Lung microvascular endothelial cell (primary cell): ENCODE measurements at places on chromosomes 13 and 19. TPM values are rescaled to one million over a fixed set of nuclear protein-coding genes. Genes with fewer than 3 reads are reported as not detected.
A peak's percentile ranks its signal among the peaks of the same experiment; 100 is the strongest.

Gene ZNF66
- 2.8 and 3.2 TPM in 2 replicates for total RNA-seq

DNA sequence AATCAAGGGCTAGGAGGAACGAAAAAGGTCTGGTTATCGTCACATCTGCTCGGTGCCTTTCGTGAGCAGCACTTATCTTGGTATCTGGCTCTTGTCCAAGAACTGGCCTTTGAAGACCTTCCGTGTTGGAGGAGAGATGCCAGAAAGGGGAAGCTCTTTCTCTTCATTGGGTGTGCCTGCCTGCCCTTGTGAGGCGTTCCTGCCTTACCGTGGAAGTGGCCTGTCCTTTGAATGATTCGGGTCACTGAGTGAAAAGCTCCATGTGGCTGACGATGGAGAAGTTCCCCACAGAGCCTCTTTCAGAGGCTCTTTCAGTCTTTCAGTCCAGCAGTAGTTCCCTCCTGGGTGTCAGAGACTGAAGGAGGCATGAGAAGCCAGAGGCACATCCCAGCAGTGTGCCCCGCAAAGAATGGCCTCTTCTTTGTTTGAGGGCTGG, 121.5 kb upstream of the SLC10A2 start:
- no peak for DNase-seq

- no peak for DNase-seq
Measured at GRCh38 chr13:37510441-37510840, 88.1 kb downstream of the POSTN start.

GRCh38 chr19:45469945-45470761, 2.4 kb downstream of the FOSB start:
- DNase-seq, result no peak

DNA sequence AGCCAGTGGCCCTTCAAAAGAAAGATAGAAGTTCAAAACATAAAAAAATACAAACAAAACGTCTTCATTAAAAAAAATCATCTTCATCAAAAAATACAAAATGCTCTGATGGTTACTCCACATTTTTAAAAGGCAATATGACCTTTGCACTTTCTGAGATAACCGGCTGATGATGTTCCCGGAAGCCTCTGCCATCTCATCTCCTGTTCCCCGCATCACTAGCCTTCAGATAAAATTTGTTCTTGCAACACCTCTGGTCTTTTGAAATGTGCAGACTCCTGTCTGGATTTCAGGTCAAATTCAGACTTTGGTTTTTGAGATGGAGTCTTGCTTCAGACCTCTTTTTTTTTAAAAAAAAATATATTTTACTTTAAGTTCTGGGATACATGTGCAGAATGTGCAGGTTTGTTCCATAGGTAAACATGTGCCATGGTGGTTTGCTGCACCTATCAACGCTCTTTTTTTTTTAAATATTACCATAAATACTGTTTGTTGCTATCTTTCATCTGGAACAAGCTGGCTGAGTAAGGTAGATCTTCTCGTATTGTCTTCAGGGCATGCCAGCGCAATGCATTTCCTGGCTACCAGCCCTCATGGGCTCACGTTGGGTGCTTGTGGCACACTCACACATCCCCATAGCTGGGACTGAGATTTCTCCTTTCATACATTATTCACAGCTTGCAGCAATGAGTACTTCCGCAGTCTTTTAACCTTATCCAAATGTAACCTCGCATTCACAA, 418.9 kb upstream of the ARGLU1 start:
- no peak for DNase-seq

Gene BEST2
- total RNA-seq, result not detected in 2 replicates

Gene HPN
- under 0.01 TPM in 2 replicates for total RNA-seq

DNA sequence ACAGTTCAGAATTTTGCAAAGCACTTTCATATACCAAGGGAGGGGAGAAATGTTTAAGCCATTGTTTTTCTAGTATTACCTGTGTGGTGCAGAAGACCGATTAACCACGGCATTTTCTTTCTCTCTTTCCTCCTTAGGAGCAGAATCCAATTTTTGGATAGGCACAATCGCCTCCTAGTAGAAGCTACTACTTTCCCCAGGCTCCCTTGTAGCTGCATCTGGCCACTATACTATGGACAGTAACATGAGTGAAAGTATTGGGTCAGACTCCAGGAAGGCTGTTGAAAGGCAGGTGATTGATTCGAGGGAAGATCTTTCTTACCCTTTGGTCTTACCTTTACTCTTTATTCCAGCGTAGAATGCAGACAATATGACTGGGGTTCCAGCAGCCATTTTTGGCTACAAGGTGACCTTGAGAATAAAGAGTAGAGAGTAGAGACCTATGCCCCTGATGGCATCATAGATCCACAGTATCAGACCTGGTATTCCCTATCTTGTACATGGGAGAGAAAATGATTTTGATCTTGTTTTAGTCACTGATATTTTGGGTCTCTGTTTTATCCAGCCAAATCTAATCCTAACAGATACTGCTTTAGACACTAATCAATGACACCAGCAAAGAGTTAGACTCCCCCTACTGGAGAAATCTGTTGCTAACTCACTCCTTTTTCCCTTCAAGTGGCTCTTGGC, 77.0 kb downstream of the LRRC63 start:
- peak; percentile 53 for DNase-seq

DNA sequence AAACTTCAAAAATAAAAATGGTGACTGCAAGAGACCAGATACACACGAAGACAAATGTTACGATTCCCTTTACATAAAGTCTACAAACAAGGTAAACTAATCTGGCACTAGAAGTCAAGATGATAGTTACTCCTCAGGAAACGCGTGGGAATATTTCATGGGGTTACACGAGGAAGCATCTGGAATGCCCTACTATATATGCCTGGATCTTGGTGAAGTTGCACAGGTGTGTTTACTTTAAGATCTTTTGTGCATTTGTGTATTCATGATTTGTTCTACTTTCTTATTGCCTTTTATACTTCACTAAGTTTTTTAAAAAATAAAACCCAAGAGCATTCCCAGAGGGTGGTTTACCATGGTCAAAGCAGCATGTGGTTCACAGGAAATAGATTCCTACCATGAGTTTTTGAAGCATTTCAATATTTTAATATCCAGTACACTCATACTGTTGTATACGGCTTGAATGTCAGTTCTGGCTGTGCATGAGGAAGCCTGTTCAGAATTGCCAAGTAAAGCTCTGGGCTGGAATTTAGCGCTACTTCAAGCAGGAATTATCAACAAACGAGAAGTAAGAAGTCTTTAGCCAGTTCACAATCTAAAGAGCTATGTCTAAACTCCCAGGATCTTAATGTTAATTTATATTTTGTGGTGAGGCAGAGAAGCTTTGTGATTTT, 239.8 kb upstream of the KLHL1 start:
- no peak for DNase-seq

Gene SIGLEC12
- total RNA-seq, result not detected in 2 replicates

Gene MAST1
- 0.44 and 0.60 TPM in 2 replicates for total RNA-seq

DNA sequence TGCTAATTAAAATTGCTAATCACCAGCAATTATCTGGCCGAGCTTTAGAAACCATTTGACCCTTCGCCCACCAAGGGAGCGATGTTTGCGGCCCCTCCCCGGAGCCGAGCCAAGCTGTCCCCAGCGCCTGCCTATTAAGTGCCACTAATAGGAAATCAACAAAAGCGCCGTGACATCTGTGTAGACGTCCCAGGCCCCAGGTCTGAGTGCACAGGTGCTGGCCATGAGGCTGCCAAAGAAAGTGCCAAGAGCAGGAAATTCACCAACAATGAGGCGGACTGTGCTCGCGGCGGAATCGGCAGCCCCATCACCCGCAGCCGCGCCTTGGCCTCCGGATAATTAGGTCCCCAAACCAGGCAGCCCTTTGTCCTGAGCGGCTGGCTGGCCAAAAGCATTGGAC, 44.5 kb upstream of the SPACA7 start:
- DNase-seq, result no peak

Gene PTPRH
- under 0.01 TPM in 2 replicates for total RNA-seq

Gene SOHLH2
- total RNA-seq, result under 0.01 and 0.20 TPM in 2 replicates
